Stimulated activated CD4-positive, alpha-beta T cell treated with anti-CD3 and anti-CD28 coated beads, Interleukin-1b, Interleukin-23, amount 100 ng/mL, for 48 hours (primary cell): ENCODE measurements at places on chromosomes 7 and 10.

- DNase-seq = no peak
Observed at GRCh38 chr10:114811862-114812261, 9.7 kb upstream of the FHIP2A start.

GRCh38 chr10:484441-484924 is 205.0 kb downstream of the DIP2C start:
- no peak for DNase-seq

- no peak for DNase-seq
Observed at GRCh38 chr10:82190432-82191260, 315.7 kb downstream of the NRG3 start.

- no peak for DNase-seq
Observed at GRCh38 chr10:28095791-28096378, 97.0 kb upstream of the ODAD2 start.

DNA sequence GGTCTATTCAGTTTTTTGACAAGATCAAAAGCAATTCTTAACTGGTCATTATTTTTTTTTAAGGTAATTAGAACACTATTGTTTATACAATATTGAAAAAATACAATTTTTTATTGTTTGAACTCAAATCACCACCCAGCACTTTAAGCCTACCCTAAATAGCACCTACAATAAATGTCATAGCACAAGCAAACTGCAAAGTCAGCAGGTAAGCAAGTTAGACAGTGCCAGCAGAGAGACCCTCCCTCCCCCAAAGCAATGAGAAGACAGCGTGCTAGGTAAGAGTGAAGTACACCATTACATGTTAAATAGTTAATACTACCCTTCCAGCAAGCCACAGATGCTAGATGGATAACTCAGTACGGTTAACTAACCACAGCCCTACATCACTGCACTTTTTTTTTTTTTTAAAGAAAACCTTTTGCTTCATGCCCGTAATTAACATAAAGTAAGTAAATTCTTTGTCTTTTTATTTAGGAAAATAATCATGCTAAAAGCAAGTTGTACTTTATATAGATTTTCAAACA is 120.0 kb downstream of the UBE2H start:
- no peak for DNase-seq

DNA sequence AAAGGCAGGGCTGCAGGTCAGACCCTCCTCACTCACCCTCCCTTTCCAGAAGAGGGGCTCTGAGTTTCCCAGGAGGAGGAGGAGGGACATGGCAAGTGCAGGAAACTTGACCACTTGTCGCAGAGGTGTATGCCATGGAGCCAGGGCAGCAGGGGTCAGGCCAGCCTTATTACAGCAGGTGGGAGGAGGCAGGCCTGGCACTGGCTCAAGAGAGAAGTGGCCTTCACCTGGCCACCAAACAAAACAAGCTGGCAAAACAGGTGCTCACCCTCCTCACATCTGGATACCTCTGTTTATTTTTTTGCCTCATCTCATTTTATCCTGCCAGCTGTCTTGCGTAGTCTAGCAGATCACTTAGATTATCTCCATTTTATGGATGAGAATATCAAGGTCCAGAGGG is 12.5 kb downstream of the COL13A1 start:
- no peak for DNase-seq

- DNase-seq = no peak
Observed at GRCh38 chr10:42882597-42882996, 100.0 kb downstream of the BMS1 start.

- DNase-seq = no peak
Observed at GRCh38 chr7:45650404-45651394, 76.5 kb downstream of the ADCY1 start.

DNA sequence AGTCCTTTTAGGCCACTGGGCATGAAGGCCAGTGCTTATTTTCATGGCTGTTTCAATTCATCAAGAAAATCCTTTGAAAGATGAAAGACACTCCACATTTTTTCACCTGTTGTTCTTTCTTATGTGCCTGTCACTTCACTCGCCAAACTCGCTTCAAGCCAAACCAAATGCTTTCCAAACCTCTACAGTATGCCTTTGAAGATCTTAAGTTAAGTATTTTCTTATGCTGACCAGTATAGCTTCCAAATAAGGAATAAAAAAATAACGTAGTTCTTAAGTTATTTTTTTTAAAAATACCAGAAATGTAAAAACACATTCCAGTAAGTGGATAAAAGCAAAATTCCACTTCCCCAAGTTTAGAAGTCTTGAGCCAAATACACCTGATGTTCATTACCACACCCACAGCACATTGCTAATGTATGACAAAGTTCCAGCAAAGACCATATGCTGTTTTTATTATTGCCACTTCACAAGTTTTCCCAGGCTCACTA is 186.1 kb downstream of the MTERF1 start:
- no peak for DNase-seq

DNA sequence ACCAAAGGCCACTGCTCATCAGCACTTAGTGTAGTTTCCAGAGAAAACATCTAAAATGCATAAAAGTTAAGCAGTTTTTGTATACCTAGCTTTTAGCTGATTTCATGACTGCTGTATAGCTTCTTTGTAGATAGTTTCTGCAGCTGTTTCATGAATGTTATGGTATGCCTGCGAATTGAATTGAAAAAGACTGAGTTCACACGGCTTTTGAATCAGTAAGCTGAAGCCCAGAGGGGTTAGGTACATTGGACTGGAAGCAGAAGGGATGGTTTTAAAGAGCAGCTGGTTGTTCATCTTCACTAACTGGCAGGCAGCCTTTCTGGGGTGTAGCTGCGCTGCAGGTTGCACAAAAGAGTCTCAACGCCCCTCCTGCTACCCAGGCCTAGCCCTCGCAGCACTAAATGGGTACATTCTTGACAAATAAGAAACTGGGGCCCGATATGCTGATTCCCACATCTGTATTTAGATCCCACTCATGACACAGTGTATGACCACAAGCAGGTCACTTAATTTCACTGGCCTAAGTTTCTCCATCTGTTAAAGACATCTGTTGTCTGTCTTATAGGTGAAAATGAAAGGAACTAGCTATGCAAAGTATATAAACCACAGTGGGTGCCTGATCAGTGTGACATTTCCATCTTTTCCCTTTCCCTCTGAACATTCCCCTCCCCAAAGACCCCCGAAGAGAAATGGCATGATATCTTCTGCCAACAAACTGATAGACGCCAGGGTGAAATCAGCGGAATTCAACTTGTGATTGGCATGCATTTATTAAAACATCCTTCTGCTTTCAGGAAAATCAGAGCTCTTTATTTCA is 85.9 kb upstream of the AGBL3 start:
- no peak for DNase-seq

DNA sequence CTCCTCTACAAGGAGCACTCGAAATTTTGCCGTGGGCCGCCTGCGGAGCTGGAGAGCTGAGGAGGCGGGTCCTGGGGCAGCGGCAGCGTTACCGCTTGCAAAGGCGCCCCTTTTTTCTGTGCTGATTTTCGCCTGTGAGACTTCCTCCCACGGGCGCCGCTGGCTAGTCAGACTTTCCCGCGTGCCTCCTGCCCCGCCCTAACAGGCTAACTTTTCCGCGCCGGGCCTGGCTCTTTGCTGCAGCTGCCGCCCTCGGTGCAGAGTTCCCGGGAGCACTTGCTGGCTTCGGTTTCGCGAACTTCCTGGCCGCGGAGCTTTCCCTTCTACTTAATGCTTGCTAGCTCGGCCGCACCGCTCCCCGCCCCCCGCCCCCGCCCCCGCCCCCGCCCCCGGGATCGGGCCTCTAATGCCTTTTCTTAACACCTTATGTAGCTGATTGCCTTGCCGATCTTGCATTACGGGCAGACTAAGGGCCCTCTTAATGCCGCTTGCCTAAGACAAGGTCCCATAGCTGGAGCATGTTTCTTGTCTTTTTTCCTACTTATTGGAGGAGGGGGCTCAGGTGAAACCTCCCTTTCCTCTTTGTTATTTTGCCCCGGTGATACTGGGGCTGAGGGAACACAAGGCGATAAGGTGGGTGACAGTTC is 37.9 kb upstream of the RASGEF1A start:
- DNase-seq = peak; percentile 51

GRCh38 chr10:97701438-97702069 is 12.0 kb upstream of the MARVELD1 start:
- peak; percentile 45 for DNase-seq

GRCh38 chr7:10474048-10474447 is 499.6 kb upstream of the PHF14 start:
- no peak for DNase-seq

GRCh38 chr7:38142736-38143135 is 35.3 kb upstream of the STARD3NL start:
- DNase-seq = no peak

DNA sequence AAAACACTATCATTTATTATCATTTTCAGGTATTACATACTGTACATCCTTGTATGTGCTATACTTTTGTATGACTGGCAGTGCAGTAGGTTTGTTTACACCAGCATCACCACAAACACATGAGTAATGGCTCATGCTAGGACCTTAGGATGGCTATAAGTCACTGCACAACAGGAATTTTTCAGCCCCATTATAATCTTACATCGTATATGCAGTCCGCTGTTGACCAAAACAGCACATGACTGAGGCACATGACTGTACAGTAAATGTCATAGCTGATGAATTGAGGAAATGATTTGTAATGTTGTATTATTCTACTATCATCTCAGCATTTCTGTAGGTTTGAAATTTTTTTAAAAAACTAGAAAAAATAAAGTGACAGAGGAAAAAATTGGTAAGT is 38.6 kb downstream of the BPGM start:
- no peak for DNase-seq

- no peak for DNase-seq
Observed at GRCh38 chr10:85635650-85636049, 730.9 kb downstream of the GRID1 start.

DNA sequence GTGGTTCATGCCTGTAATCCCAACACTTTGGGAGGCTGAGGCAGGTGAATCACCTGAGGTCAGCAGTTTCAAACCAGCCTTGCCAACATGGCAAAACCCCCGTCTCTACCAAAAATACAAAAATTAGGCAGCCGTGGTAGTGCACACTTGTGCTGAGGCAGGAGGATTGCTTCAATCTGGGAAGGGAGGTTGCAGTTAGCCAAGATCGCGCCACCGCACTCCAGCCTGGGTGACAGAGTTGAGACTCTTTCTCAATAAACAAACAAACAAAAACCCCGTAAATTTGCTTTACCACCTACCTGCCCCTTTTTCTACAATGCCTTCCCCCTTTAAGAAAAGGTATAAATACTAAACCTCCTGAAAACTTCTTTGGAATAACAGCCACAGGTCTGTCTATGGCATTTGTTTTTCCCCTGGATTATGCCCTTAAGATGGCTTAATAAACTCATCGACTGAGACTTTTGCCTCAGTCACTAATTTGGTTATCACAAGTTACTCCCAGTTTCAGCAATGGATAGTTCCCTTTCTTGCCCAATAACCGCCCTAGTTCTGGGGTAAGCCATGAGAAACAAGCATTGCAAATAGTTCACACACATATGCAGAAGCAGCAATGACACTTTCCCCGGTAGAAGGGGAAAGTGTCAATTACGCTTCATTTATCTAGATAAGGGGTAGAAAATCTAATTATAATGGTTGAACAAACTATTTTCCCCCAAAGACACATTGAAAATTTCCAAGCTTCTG is 52.8 kb upstream of the SVIL start:
- DNase-seq = no peak

DNA sequence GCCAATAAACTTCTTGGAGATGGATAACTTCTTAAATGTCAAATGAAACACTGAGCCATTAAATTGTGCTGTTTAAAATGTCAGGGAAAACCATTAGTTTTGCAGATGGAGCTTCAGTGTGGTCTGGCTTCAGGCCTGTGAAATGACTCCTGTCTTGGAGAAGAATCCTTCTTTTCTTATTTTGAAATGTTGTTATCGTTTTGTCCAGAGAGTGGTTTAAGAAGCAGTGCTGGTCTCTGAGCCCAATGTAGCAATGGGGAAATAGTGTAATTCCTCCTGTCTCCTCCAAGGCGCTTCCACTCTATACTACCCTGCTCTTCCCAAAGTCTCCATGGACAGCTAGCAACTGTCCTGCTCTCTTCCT is 177.6 kb downstream of the REEP3 start:
- no peak for DNase-seq

- DNase-seq = no peak
Observed at GRCh38 chr10:31131251-31131650, 99.6 kb upstream of the ZNF438 start.

DNA sequence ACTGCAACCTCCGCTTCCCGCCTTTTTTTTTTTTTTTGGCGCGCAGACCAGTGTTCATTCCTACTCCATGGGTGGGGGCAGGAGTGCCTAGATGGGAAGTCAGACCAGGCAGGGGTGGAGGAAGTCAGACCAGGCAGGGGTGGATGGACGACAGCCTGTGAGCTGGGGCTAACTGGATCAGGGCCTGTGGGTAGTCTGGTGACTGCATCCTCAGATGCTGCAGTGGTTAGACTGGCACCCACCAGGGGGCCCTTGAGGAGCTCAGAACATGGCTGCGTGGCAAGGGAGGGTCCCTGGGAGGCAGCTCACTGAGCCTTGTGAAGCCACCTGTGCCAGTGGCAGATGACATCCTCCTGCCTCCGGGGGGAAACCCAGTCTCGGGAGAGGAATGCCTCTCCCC is 35.1 kb downstream of the RCC1L start:
- DNase-seq = no peak

- no peak for DNase-seq
Observed at GRCh38 chr10:33774857-33775256, 440.4 kb upstream of the NRP1 start.

DNA sequence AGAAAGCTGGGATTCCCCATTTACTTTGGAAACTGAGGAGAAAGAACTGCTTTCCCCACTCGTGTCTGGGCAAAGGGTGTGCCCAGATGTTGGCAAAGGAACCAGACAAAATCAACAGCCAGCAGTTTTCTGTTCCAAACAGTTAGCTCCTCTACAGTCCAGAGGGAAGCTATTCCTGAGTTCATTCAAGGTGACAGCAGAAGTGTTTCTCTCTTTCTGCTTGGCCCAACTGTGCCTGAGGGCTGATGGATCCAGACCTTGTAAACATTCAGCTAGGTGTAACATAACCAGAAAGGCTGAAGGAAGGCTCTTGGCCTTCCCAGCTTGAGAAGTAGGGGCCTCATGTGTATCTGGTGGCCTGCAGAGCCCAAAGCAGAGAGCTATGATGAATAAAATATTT is 7.0 kb upstream of the ALDH18A1 start:
- no peak for DNase-seq

DNA sequence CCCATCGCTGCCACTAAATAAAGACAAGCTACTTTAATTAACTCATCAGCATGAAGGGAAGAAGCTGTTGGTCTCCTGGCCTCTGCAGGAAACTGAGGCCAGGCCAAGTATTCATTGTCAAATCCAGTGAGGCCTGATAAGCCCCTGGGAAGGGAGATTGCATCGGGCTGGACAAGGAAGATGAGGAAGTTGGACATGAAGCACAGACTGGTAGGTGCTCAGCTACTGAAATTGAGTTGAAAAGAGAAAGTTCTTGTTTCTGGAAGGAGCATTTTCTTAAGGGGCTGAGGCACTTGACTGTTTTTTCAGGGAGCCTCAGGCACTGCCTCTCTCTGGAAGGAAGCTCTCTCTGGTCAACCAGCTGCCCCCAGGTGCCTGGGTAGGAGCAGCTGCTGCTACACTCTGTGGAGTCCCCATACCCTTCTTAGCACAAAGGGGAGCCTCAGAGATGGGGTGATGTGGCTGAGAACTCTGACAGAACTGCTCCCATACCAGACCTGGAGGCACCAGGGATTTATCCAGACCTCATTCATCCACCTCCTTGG is 90.3 kb upstream of the IKZF1 start:
- DNase-seq = no peak

GRCh38 chr10:124624466-124624865 is 119.7 kb downstream of the FAM53B start:
- no peak for DNase-seq
